Effector memory CD8-positive, alpha-beta T cell (primary cell): ENCODE measurements at places on chromosomes 2 and 18.

GRCh38 chr18:64674694-64675093 lies 525.8 kb upstream of the LINC00305 start:
- DNase-seq, result no peak

DNA sequence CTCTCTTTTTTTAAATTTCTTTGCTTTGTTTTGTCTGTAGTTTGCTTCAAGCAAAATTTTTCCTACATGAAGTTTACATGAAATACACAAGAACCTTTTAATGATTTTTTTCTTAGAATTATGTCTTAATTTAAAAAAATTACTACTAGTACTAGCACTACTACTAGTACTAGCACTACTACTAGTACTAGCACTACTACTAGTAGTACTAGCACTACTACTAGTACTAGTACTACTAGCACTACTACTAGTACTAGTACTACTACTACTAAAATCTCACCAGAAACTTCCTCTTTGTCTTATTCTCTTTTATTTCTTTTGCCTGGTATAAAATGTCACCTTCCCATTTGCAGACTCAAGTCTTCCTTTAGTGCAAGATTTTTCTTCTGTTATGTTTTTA lies 71.1 kb downstream of the PTH2R start:
- DNase-seq, result no peak

GRCh38 chr2:176115883-176116813 lies at the start of gene HOXD10:
Gene HOXD10 (plus strand): TSS chr2:176116778. CDS start chr2:176116834, 56 bp downstream.
- DNase-seq, result no peak

GRCh38 chr2:237456200-237456843 lies 30.7 kb upstream of the MLPH start:
- DNase-seq, result no peak

DNA sequence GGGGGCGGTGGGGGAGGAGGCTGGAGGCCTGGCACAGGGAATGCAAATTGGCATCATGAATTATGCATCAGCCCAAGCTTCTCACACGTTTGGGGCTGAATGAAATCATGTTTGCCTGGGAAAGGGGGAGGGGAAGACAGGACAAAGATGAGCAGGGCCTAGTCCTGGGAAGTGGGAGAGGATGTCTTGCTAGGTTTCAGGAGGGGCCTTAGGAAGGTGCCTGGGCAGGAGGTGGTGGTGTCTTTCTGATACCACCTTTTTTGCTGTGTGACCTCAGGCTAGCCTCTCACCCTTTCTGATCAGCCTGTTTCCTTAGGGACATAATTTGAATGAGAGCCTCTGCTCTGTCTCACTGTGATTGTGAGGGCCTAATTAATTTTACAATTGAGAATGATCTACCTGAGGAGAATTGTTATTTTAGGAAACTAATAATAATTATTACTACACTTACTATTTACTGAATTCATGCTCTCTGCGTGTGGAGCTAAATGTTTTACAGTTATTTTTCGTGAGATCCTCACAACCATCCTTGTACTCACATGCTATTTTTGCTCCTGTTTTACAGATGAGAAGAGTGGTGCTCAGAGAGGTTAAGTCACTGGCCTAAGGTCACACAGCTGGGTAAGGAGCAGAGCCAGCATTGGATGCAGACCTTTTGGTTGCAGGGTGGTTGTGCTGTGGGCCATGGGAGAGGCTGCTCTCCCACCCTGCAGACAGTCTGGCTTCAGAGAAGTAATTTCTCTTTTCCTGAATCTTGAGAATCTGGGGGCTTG lies 39.6 kb downstream of the INHBB start:
- no peak for DNase-seq

DNA sequence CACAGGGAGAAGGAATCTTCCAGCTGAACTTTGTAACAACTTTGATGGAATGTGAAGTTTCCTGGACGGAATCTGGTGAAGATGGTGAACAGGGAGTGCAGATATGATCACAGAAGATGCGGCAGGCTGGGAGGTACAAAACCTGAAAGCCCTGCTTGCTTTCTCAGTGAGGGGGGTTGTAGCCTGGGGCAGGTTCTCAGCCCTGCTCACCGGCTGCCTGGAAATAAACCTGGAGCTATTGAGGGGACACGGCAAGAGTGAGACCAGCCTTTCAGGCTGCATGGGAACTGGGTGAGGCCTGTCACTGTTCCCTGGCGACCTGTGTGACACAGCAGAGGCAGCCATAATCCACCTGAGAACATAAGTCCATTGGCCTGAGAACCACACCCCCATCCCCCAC lies 174.8 kb downstream of the LCLAT1 start:
- no peak for DNase-seq

- DNase-seq, result no peak
Measured at GRCh38 chr2:129422028-129422427, 557.4 kb upstream of the RAB6C start.

- DNase-seq, result no peak
Measured at GRCh38 chr2:36476411-36476810, 120.8 kb downstream of the CRIM1 start.

- no peak for DNase-seq
Measured at GRCh38 chr2:43762286-43762685, 11.6 kb upstream of the DYNC2LI1 start.

- DNase-seq, result no peak
Measured at GRCh38 chr2:145199827-145200706, 680.1 kb upstream of the ZEB2 start.

DNA sequence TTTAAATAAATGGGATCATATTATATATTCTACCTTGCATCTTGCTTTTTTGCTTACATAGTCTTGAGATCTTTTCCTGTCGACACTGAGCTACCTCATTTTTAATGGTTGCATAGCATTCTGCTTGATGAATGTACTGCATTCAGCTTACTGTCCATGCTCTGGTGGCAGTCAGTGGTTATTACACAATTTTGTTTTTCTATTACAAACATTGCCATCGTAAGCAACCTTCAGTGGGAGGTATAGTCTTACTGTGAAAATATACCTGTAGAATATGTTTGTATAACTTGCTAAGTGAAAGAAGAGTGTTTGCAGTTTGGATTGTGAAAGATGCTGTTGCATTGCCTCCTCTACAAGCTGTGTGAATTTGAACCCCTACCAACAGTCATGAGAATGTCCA lies 43.4 kb downstream of the UBXN4 start:
- DNase-seq, result no peak

- no peak for DNase-seq
Measured at GRCh38 chr2:9981655-9982054, 30.2 kb downstream of the GRHL1 start.

DNA sequence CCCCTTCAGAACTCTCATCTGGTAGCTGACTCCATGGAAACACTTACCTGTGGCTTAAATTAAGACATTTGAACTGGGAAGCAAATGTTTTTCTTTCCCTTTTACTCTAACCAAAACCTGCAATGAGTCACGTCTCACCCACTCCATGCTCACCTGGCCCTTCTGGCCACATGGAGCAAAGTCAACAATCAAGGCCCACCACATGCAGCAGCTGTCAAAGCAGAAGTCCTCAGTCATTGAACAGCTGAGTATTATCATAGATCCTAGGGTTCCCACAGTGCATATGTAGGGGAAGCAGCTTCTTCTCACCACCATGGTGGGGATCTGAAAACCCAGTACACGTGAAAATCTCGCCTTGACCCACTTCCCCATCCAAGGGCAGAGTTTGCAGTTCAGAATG lies 12.3 kb upstream of the MEP1B start:
- no peak for DNase-seq

GRCh38 chr2:157893611-157894010 lies 17.5 kb upstream of the ACVR1 start:
- DNase-seq, result no peak
